T-helper 2 cell treated with Interferon-gamma antibody and Interleukin-4, amounts not matched to agents 5 μg/mL and 100 μg/mL, for 36 hours (primary cell): ENCODE measurements at places on chromosomes 2 and 18.
A peak's percentile ranks its signal among the peaks of the same experiment; 100 is the strongest.

- DNase-seq, result no peak
- no peaks in the 10 kb centered on the region for H3K27me3 ChIP-seq
- no peak overlapping the region for H3K4me3 ChIP-seq
- H3K27ac ChIP-seq, result no peak overlapping the region
- H3K4me1 ChIP-seq, result no peaks in the 10 kb centered on the region
Observed at GRCh38 chr18:7233134-7233810, 2.4 kb downstream of the LRRC30 start.

- no peak overlapping the region for H3K27ac ChIP-seq
- DNase-seq, result no peak
- H3K4me1 ChIP-seq, result no peaks in the 10 kb centered on the region
- no peaks in the 10 kb centered on the region for H3K27me3 ChIP-seq
Observed at GRCh38 chr2:154537843-154538450, 160.5 kb upstream of the KCNJ3 start.

DNA sequence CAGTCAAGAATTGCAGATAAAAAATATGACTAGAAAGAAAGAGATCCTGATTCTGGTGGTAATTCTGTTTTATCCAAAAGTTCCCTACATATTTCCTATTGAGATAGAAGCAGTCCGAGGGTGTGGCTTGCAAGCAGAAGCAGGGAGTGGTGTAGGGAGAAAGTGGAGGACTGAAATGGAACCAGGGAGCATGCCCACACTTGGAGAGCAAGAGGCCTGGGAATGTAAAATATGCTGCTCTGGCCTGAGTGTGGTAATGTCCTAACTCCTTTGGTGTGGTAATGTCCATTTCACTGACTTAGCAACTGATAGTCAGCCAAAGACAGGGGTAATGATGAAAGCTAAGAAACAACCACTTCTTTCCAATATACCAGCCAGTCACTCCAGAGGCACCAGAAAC, 30.1 kb upstream of the FMNL2 start:
- H3K4me3 ChIP-seq, result no peak overlapping the region
- H3K36me3 ChIP-seq, result no peaks in the 10 kb centered on the region
- H3K27me3 ChIP-seq, result no peaks in the 10 kb centered on the region
- H3K4me1 ChIP-seq, result no peaks in the 10 kb centered on the region
- no peak overlapping the region for H3K27ac ChIP-seq

DNA sequence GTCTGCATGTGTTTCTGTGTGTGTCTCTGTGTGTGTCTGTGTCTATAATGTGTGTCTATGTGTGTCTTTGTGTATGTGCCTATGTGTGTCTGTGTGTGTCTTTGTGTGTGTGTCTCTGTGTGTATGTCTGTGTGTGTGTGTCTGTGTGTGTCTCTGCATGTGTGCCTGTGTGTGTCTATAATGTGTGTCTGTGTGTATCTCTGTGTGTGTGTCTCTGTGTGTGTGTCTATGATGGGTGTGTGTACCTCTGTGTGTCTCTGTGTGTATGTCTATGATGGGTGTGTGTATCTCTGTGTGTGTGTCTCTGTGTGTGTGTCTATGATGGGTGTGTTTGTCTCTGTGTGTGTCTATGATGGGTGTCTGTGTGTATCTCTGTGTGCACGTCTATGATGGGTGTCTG, 126.2 kb upstream of the GPC1 start:
- no peak for DNase-seq
- no peaks in the 10 kb centered on the region for H3K36me3 ChIP-seq
- no peaks in the 10 kb centered on the region for H3K27me3 ChIP-seq
- no peak overlapping the region for H3K27ac ChIP-seq
- no peaks in the 10 kb centered on the region for H3K4me1 ChIP-seq

GRCh38 chr2:107062173-107062572, 176.2 kb upstream of the ST6GAL2 start:
- no peaks in the 10 kb centered on the region for H3K36me3 ChIP-seq
- H3K4me1 ChIP-seq, result no peaks in the 10 kb centered on the region

- H3K27me3 ChIP-seq, result no peaks in the 10 kb centered on the region
- no peaks in the 10 kb centered on the region for H3K4me1 ChIP-seq
- H3K27ac ChIP-seq, result no peak overlapping the region
Observed at GRCh38 chr2:162591403-162592083, 247.0 kb downstream of the KCNH7 start.

GRCh38 chr2:46181306-46181705, 115.9 kb upstream of the EPAS1 start:
- H3K27ac ChIP-seq, result no peak overlapping the region
- peaks cover 1% of the 10 kb centered on the region for H3K36me3 ChIP-seq
- no peak overlapping the region for H3K4me3 ChIP-seq

DNA sequence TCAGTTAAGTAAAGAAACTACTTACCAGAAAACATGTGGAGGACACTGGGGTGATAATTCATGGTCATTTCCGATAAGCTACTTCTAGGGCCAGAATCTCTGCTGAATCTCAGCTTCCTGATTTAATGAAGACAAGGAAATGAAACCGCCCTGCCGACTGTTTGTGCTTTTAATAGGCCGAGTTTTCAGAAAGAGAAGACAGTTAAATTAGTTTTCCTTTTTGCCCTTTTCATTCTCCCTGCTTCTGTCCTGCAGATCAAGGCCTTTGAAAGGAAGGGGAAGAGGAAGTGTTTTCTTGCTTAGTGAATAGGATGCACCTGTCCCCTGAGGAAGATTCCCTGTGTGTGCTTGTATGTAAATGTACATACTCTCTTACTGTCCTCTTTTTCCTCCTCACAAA, 126.6 kb downstream of the SH3RF3 start:
- no peak overlapping the region for H3K27ac ChIP-seq
- no peak for DNase-seq
- no peaks in the 10 kb centered on the region for H3K36me3 ChIP-seq
- H3K4me1 ChIP-seq, result no peaks in the 10 kb centered on the region

DNA sequence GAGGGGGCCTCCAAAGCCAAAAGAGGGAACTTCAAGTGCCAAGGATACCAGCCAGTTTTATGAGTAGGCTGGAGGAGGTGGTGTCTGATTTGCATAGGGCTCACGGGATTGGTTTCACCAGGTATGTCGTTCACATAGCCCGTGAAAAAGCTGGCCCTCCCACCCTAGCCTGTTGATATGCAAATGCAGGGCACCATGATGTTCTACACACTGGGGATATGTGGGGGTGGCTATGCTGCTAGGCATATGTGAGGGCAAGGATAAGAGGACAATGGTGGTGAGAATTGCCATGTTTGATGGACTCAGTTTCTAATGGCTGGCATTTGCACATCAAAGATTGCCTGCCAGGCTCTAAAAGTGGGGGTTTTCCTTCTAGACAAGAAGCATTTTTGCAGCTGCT, 378.6 kb downstream of the DPP10 start:
- DNase-seq, result no peak
- H3K4me3 ChIP-seq, result no peak overlapping the region
- no peaks in the 10 kb centered on the region for H3K4me1 ChIP-seq
- no peaks in the 10 kb centered on the region for H3K36me3 ChIP-seq

- no peak overlapping the region for H3K4me3 ChIP-seq
- no peaks in the 10 kb centered on the region for H3K4me1 ChIP-seq
- H3K27ac ChIP-seq, result no peak overlapping the region
- no peak for DNase-seq
- H3K36me3 ChIP-seq, result no peaks in the 10 kb centered on the region
Observed at GRCh38 chr2:6418291-6418690, 447.4 kb downstream of the CMPK2 start.

DNA sequence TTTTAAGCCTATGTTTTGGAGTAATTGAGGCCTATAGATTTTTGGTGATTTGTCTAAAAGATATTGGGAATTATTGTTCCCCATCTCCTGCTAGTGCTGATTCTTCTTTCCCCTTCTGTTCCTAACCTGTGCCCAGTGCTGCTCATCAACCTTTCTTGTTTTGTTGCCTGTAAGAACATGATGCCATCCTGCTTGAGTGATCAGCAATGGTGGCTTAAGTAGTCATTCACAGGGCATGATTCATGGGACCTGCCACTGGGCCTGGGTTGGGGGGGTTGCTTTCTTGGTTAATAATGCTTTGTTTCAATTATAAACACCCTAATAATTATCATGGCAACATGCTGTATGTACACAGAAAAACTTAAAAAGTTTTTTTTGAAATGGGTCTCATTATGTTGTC, 562.9 kb upstream of the SETBP1 start:
- H3K4me1 ChIP-seq, result no peaks in the 10 kb centered on the region
- no peak overlapping the region for H3K27ac ChIP-seq
- no peak for DNase-seq

DNA sequence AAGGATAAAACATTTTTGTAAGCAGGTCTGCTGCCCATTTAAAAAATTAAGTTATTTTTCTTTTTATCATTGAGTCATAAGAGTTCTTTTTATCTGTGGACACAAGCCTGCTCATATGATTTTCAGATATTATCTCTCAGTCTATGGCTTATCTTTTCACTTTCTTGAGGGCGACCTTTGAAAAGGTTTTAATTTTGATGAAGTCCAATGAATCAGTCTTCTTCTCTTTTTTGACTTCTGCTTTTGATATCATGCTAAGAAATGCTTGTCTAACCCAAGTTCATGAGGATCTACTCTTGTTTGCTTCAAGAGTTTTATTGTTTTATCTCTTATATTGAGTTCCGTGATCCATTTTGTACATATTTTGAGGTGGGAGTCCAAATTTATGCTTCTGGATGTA, 36.5 kb downstream of the PSMD14 start:
- no peak for DNase-seq
- H3K36me3 ChIP-seq, result peaks cover 38% of the 10 kb centered on the region
- peaks cover 6% of the 10 kb centered on the region for H3K4me1 ChIP-seq

DNA sequence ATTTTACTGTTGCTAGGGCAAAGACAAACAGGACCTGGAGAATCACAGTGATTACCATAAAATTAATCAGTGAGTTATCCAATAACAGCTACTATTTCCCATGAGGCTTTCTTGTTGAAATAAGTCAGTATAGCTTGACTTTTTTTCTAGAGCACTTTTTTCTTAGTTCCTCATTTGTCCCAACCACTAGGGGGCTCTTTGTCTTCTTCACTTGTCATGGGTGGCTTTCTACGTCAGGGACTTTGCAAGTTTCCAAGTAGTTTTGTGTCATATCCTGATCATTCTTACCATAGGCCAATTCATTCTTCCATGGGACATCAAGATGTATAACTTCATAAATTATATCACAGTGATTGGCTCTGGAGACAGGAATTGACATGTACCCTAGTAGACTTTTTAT, 1019.6 kb upstream of the PIK3C3 start:
- no peaks in the 10 kb centered on the region for H3K36me3 ChIP-seq
- no peaks in the 10 kb centered on the region for H3K4me1 ChIP-seq
- H3K27ac ChIP-seq, result no peak overlapping the region
- DNase-seq, result no peak

GRCh38 chr2:26629346-26629630, 11.9 kb downstream of the CIB4 start:
- H3K4me1 ChIP-seq, result no peaks in the 10 kb centered on the region
- H3K27ac ChIP-seq, result no peak overlapping the region
- no peak for DNase-seq
- H3K36me3 ChIP-seq, result no peaks in the 10 kb centered on the region
- H3K27me3 ChIP-seq, result no peaks in the 10 kb centered on the region
- no peak overlapping the region for H3K4me3 ChIP-seq

DNA sequence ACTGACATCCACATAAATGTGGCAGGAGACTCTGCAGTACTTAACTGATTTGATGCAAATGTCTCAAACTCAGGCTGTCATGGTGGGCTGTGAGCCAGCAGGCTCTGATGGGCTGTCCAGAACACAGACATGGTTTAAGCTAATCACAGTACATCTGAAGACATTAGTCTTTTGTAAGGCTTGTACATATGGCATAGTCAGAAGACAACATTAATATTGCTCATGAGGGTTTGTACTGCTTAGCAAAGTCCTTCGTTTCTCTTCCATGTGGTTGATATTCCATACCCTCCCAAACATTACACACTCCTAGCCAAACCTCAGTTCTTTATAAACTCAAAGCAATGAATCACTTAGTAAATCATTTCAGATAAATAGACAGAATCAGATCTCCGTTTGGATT, 330.6 kb downstream of the RND3 start:
- H3K4me3 ChIP-seq, result no peak overlapping the region
- H3K27ac ChIP-seq, result no peak overlapping the region
- no peaks in the 10 kb centered on the region for H3K4me1 ChIP-seq
- no peak for DNase-seq
- no peaks in the 10 kb centered on the region for H3K27me3 ChIP-seq

DNA sequence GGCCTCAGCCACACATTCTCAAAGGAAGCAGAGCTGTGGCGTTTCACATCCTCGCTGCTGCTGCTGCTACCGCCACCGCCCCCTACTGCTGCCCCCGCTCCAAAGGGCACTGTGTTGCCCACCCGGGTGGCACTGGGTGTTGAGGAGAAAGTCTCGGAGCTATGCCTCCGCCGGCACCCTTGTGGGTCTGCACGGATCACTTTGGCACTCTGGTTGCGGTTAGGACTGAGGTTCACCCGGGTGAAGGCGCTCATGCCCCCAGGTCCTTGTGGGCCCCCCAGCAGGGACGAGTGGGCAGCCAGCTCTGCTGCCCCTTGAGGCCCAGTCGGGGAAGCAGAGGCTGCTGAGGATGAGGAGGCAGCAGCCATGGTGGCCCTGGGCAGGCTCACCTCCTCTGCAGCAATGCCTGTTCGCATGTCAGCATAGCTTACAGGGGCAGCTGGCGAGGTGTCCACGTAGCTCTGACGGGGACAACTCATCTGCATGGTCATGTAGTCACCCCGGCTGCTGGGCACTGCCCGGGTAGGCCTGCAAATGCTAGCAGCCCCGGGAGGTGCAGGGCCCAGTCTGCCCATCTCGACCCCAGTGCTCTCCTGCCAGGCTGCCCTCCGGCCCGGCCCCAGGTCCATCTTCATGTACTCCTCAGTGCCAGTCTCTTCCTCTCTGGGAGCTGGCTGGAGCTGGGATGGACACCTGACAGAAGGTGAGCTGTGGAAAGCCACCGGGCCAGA, 4.2 kb downstream of the IRS1 start:
- no peak overlapping the region for H3K27ac ChIP-seq
- H3K27me3 ChIP-seq, result no peaks in the 10 kb centered on the region
- no peak overlapping the region for H3K4me3 ChIP-seq
- peaks cover 28% of the 10 kb centered on the region for H3K4me1 ChIP-seq

- peak overlapping the region; percentile 39 for H3K4me3 ChIP-seq
- peak overlapping the region; percentile 68 for H3K27ac ChIP-seq
- no peaks in the 10 kb centered on the region for H3K36me3 ChIP-seq
- peak; percentile 55 for DNase-seq
- H3K4me1 ChIP-seq, result peaks cover 19% of the 10 kb centered on the region
Observed at GRCh38 chr2:9813312-9814128, 29.8 kb upstream of the TAF1B start.

- H3K4me1 ChIP-seq, result no peaks in the 10 kb centered on the region
- no peak overlapping the region for H3K27ac ChIP-seq
- H3K27me3 ChIP-seq, result no peaks in the 10 kb centered on the region
- DNase-seq, result no peak
Observed at GRCh38 chr2:156129227-156129626, 203.3 kb downstream of the NR4A2 start.

- no peak overlapping the region for H3K27ac ChIP-seq
- peaks cover 2% of the 10 kb centered on the region for H3K4me1 ChIP-seq
- no peak for DNase-seq
- no peaks in the 10 kb centered on the region for H3K36me3 ChIP-seq
- H3K27me3 ChIP-seq, result no peaks in the 10 kb centered on the region
- H3K4me3 ChIP-seq, result no peak overlapping the region
Observed at GRCh38 chr18:75269124-75269680, 58.6 kb downstream of the TSHZ1 start.

- DNase-seq, result no peak
- no peak overlapping the region for H3K4me3 ChIP-seq
- H3K27me3 ChIP-seq, result no peaks in the 10 kb centered on the region
- H3K4me1 ChIP-seq, result no peaks in the 10 kb centered on the region
Observed at GRCh38 chr2:234963773-234964615, 12.2 kb downstream of the SH3BP4 start.

GRCh38 chr2:79511320-79511951, 1.4 kb upstream of the CTNNA2 start:
- H3K27me3 ChIP-seq, result peaks cover 4% of the 10 kb centered on the region
- H3K36me3 ChIP-seq, result no peaks in the 10 kb centered on the region
- H3K4me1 ChIP-seq, result peaks cover 1% of the 10 kb centered on the region
- H3K27ac ChIP-seq, result no peak overlapping the region
